ENCODE measurements at places on chromosomes 5 and 9.

DNA sequence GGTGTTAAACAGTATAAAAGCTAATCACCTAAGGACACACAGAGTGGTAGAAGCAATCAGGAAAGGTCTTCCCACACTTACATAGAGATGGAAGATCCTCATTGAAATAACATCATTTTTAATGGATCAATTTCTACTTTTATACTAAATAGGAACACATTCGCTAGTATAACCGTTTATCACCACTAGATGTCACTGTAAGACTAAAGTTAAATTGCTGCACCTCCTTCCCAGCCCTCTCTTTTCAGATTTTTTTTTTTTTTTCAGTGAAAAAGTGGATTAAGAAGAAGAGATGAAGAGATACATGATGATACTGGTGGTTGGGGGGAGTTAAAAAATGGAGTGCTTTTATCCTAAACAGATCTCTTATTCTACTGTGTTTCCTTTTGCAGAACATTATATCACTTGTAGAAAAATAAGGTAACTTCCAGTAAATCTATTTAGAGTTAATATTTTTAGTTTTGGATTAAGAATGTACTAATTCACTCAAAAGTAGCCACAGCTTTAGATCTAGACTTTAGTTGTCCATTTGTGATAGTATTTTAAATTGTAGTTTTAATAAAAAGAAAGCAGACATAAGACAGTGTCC, 116.9 kb upstream of the ARRDC3 start:
- DNase-seq = no peak

GRCh38 chr5:150368526-150368925, 11.0 kb downstream of the TCOF1 start:
- DNase-seq = no peak

DNA sequence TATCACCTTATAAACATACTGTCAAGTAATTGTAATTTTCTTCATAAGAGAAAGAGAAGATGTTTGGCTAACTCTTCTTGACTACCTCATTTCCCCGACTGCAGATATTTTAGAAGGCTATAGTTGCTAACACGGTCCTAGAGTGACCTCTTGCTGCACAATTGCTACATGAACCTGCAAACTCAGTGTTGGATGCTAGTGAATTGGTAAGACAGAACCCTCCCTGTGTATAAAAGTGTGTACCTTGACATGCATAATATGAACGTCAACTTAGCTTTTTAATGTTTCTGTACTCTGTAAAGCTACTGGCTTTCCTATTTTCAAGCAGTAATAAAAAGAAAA, 46.7 kb upstream of the CER1 start:
- no peak for DNase-seq

- no peak for DNase-seq
Observed at GRCh38 chr9:110029429-110029955, 178.5 kb downstream of the C9orf152 start.

DNA sequence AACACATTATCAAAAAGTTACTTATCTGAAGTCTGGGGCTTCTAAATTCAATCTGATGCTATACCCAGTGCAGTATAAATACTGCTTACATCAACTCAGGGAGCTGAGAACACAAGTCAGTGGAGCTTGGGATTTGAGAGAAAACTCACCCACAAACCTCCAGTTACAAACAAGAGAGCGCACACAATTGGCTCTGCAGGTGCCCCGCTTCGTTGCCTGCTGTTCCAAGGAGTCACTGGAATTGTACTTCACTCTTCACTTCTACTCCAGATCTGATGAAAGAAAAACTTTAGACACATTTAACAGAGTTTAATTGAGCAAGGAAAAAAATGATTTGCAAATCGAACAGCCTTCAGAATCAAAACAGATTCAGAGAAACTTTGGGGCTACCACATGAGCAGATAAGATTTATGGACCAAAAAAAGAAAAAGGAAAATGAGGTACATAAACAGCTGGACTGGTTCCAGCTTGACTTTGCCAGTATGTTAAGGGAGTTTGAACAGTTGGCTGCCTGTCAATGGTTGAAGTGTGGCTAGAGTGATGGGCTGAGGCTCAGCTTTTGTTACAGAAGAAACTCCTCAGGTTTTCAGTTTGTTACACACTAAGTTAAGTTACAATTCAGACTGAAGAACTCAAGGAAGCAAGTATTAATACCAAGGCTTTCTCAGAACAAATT, 156.6 kb downstream of the AOPEP start:
- DNase-seq = no peak

- no peak for DNase-seq
Observed at GRCh38 chr9:96031366-96031824, 155.9 kb downstream of the ERCC6L2 start.

DNA sequence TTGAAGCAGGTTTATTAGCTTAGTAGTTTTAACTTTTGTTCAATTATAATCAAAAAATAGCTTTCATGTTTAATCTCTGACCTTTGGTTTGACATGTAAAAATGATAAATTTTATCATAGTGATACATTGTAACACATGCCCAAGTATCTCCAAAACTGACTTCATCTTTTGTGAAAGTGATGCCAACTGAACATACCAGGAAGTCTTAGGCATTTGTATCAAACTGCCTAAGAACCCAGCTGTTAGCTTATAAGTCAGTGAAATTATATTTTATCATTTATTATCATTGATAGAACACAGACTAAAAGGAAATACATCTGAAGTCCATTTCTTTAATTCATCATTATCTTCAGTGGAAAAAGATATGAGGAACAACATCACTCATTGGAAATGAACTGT, 39.1 kb downstream of the NIPBL start:
- no peak for DNase-seq

GRCh38 chr5:110817459-110817858, 78.7 kb downstream of the SLC25A46 start:
- no peak for DNase-seq

- no peak for DNase-seq
Observed at GRCh38 chr5:163473635-163474243, 13.3 kb downstream of the HMMR start.
